ENCODE measurements at places on chromosomes 7 and 10.

DNA sequence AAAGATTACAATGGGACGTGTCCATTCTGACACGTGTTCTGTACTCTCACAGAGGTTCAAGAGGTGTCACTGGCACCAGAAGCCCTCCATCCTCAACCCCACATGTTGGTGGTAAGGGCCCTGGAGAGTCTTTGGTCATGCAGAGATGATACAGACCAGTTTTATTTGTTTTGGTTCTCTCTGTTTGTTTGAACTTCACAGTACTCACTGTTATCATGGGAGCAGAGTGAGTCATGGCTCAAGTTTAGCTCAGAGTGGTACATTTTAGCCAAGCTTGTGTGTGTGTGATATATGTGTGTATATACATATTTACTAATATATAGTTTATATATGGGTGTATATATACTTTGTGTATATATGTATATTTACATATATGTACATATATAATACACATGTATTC lies 935.6 kb downstream of the GRID1 start:
- DNase-seq, result no peak

DNA sequence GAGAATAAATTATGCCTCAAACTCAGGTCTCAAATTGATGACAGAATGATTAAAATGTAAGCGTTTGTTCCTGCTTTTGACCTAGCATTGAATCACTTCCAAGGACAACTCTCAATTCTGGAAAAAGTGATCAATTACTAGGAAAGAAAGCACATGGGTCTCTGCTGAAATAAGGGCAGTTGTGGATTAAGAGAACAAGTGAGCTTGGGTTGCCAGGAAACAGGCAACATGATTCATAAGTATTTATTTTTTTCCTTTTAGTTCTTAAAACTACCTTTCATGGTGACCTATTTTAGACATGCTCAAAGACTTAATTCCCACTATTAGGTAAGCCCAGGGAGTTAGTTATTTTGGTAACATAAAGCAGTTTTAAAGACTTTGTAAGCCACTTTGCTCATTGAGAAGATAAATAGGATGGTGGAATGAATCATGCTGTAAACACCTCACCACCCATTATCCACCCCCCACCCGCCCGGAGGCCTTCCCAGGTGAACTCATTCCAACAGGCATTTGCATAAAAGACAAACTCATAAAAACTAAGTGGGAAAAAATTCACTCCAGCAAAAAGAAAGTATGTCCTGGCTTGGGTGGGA lies 728.3 kb downstream of the SORCS1 start:
- no peak for DNase-seq

DNA sequence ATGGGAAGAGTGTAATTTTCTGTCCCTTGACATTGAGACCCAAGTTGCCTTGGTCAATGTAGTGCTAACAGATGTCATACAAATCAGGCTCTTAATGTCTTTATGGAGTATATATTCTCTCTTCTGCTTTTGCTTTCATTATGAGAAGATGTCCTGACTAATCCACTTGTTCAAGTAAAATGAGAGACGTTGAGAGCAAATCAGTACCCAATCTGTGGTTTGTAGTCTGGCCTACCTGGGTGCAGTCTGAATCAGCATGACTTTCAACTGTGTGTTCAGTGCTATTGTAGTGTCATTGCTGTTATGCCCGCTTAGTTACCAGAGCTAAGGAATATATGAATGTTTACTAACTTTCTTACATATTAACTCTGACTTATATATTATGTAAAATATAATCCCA lies 612.4 kb downstream of the ANKRD7 start:
- DNase-seq, result no peak

- DNase-seq, result no peak
These were observed 186.9 kb upstream of the MYO3A start for GRCh38 chr10:25747084-25747483.

DNA sequence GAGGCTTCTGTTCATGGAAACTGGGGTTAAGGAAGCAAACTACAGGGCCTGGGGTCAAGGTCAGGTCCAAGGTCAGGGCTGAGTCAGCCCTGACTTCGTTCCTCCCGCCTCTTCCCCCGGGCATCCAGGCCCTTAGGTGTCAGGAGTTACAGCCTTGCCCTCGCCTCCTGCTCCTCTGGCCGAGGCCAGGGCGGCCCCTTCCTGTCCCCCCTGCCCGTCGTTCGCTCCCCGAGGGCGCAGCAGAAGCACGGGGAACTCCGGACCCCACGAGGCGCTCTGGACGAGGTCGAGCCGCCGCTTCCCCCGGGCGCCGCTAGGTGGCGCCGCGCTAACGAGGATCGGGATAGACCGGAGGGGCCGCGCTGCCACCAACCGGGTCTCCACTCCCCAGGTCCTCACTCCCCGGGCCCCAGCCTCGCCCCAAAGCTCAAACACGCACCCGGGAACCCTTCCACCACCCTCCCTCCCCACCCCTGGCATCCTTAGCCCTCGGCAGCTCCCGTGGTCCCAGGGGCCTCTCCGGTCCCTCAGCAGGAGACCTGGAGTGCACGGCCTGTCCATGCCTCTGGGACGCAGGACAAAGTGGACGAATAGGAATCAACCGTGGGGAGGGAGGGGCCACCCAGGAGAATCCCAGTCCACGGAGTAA lies 59.2 kb upstream of the MYL10 start:
- DNase-seq, result peak; percentile 55

GRCh38 chr7:137664846-137665245 lies 181.9 kb downstream of the DGKI start:
- no peak for DNase-seq

DNA sequence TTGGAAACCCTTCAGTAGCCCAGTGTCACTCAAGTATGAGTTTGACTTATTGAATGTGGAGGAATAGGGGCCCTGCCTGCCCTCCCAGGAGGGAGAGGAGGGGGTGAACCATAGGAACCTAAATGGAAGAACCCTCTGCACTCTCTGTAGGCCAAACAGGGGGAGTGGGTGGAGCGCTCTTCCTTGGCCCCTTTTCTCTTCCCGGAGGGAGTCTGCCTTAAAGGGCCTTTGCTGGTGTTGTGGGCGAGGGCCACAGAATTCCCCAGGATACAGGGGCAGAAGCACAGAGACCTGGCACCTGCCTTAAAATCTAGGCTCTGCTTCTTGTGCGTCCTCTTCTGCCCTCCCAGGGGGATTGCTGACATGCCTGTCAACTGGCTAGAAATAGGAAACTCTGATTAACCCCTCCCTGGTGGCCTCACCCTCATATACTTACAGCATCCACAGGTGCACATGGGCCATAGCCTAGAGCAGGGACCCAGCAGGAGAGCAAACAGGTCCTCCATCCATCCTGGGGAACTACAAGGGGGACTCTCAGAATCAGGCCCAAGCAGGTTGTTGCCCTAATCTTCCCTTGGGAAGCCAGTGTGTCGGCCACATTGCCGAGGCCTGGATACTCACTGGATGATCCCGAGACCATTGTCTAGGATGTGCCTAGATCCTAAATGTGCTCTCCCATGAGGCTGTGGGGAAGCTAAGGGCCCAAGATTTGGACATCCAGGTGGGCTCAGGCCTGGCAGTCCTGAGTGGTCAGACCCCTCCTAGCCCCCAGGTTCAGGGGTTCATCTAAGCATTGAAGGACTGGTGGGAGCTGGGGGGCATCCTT lies 3.4 kb downstream of the TRIM8 start:
- no peak for DNase-seq

DNA sequence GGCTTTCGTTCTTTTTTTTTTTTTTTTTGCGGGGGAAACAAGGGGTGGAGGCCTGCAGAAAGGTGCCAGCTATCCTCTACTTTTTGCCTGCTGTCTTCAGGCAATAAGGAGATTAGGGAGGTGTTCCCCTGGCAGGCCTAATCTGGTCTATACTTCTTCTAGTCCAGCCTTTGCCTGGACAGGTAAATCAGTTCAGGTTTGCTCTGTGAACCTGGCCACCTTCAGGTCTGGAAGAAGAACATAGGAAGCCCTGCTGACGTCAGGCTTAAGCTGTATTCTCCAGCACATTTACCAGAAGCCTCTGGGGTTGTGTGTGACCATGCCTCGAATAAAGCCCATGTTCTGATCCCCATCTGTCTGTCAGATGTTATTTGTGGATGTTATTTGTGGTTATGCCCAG lies 115.4 kb downstream of the SDK1 start:
- no peak for DNase-seq

DNA sequence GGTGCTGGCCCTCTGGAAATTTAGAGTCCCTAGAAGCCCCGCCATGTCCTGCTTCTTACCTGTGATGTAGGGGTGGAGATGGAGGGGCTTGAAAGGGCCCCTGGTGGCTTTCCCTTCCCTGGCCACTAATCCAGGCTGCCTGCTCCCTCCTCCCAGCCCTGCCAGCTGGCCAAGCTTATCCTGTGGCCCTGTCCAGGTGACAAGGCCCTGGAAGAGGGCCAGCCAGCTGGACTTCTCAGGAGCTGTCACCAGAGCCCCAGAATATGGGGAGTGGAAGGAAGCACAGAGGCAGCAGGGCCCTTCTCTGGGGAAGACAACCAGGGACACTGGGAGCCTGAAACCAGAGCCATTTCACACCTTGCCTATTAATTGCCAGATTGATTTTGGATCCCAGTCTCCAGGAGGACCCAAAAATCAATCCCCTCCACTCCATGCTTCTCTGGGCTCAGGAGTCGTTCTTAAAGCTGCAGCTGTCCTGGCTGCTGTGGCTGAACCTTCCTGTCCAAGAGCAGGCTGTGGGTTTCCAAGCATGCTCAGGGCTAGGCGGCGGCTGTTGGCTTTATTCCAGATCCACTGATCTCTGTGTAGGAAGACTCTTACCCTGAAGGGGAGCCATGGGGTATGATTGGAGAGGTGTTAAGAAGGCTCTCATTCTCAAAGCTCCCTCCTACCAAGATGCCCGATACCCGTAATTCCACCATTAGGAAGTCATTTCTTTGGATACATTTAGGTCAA lies 52.6 kb upstream of the PCBD1 start:
- DNase-seq, result peak; percentile 24

GRCh38 chr10:76868098-76868977 lies 769.3 kb downstream of the KCNMA1 start:
- DNase-seq, result no peak

- DNase-seq, result no peak
These were observed 567.4 kb upstream of the MKI67 start for GRCh38 chr10:128693493-128694131.

DNA sequence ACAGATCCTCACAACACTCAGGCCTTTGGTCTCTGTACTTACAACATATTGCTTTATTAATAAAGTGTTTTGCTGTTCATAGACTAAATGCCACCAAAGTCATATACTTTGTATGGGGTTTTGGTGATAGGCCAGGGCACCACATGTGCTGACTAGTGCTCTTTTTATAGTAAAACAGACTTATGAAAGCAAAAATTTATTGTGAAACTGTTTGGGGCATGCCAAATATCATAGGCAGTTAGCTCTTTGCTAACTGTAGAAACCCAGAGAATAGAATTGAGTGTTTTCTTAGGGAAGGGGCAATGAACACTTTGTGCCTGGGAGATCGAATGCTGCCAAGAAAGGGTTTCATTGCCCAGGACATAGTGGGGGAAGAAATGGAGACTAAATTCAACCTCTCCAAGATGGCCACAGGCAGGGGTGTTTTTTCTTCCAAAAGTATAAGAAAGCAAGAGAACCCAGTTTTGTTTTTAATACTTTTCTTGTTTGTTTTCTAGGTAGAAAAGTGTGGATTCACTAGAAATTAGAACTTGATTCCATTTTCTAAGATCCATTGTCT lies 142.7 kb downstream of the TRIL start:
- DNase-seq, result no peak

DNA sequence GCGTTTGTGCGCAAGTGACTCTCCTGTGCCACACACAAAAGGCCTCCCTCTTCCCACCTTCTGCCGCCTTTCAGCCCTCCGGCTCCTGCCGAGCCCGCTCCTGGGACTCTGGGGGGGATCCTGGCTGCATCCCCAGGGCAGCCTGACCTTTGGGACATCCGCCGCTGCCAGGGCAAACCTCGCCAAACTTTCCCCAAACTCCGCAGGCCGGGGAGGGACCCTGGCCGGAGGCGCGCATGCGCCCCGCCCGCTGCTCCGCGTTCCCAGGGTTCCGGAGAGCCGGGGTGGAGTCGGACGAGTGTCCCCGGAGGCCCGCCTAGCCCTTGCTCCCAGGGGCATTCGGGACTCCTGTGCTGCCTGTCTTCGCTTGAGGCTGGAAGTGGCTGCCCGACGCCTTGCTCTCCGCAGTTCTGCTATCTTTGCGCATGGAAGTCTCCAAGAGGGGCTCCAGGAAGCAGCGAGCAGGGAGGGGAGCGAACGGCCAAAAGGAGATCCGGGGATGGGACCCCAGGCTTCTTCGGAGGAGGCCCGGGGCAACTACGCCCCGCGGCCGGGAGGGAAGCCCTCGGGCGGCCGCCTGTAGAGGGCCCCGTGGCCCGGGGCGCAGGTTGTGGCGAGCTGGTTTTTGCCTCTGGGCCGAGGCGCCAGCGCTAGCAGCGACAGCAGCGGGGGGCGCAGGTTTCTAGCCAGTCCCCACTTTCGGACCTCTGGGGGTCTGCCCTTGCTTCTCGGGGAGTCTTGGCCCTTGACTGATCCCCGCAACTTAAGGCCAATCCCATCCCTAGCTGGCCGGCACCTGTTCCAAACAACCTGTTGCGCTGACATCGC lies 7.0 kb downstream of the PTF1A start:
- no peak for DNase-seq

GRCh38 chr10:93757136-93757535 lies 600 bp upstream of the LGI1 start:
- no peak for DNase-seq

GRCh38 chr7:135560631-135561030 lies 2.9 kb downstream of the NUP205 start:
- no peak for DNase-seq

GRCh38 chr7:50335795-50336754 lies 31.6 kb downstream of the IKZF1 start:
- DNase-seq, result peak; percentile 11

GRCh38 chr10:48970654-48971053 lies 31.0 kb upstream of the LRRC18 start:
- DNase-seq, result no peak

DNA sequence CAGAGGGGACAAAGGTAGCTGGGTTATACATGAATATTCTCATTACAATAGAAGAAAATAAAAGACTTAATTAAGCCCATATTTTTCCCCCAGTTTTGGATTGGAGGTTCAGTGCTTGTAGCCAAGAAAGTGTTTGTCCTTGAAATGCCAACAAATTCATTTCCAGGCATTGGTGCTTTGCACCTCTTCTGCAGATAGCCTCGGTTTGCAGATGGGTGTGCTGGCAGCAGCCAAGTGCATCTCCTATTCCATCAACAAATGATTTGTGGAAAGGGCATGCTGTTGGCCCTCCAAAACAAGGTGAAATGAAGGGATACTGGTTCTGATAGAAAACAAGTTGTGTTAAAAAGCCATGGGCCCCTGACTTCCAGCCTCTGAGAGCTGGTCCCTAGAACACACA lies 187.3 kb downstream of the DPY19L1 start:
- no peak for DNase-seq

GRCh38 chr7:30133736-30134610 lies 813 bp upstream of the MTURN start:
- DNase-seq, result no peak

GRCh38 chr10:22544325-22545068 lies 169.9 kb downstream of the PIP4K2A start:
- no peak for DNase-seq

- DNase-seq, result no peak
These were observed 61.2 kb downstream of the VSTM4 start for GRCh38 chr10:49053998-49054692.

GRCh38 chr10:113691381-113691780 lies 11.7 kb downstream of the CASP7 start:
- DNase-seq, result no peak

GRCh38 chr10:98373260-98374040 lies 41.5 kb downstream of the PYROXD2 start:
- DNase-seq, result no peak
